NCI-H526 (cell line): ENCODE measurements at places on chromosomes 5 and 9.

- DNase-seq = peak; percentile 87
These were observed 826 bp upstream of the PRDM9 start for GRCh38 chr5:23506329-23507236.

DNA sequence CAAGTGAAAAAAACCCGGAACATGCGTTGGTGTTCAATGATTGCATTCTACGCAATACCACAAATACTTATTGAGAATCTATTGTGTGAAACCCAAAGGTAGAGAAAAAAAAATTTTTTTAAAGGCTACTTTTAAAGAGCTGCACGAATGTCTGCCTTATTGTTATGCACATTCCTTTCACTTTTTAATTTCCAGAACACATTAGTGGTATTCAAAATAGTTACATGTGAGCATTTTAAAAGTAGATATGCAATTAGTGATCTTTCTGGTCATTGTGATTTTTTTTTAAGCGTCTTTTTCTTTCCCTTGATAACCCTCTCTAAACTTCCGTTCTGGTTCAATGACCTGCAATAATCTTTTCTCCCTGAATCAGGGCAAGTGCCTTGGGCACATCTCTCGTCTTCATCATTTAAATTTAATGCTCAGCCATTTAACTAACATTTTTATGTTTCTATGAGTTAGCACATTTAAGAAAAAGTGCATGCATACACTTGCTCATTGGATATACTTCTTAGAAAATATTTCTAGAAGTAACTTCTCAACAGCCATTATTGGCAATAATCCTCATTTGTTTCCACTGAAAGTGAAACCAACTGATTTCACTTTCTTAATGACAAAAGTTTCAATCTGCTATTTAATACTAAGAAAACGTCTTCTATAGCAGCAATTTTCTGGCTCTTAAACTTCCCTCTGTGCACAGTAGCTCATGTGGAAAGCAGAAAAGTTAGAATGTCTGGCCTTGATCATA lies 80.3 kb downstream of the CDH6 start:
- no peak for DNase-seq

DNA sequence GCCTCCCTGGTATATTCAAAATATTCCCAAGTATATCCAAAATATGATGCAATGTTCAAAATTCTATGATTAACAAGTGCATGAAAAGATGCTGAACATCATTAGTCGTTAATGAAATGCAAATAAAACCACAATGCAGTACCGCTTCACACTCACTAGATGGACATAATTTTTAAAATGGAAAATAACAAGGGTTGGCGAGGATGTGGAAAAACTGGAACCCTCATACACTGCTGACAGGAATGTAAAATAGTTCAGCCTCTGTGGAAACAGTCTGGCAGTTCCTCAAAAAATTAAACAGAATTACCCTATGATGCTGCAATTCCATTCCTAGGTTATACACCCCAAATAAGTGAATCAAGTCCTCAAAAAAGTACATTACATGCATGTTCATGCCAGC lies 36.1 kb upstream of the MYOT start:
- DNase-seq = no peak

DNA sequence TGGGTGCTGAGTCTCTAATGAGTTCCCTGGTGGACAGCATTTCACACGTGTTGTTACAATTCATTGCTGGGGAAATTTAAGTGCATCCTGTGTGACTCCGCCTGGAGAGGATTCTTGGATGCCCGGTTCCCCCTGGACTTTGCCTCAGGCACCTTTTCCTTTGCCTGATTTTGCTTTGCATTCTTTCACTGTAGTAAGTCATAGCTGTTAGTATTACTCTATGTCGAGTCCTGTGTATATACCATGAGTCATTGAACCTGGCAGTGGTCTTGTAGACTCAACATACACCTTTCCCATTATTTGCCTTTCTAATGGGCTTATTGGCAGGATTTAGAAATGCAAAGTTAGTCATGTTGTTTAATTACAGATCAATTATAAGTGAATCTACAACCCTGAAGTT lies 81.9 kb upstream of the DHFR start:
- DNase-seq = no peak

- peak; percentile 59 for DNase-seq
These were observed at the start of gene SLC1A3 for GRCh38 chr5:36606428-36607113. SLC1A3 (plus strand) TSS chr5:36606606; CDS start chr5:36608424, 1,818 bp downstream.

GRCh38 chr9:119368681-119369581 lies at the start of gene BRINP1:
BRINP1 (minus strand) TSS chr9:119369435; CDS start chr9:119313355, 56,080 bp downstream.
- no peak for DNase-seq

DNA sequence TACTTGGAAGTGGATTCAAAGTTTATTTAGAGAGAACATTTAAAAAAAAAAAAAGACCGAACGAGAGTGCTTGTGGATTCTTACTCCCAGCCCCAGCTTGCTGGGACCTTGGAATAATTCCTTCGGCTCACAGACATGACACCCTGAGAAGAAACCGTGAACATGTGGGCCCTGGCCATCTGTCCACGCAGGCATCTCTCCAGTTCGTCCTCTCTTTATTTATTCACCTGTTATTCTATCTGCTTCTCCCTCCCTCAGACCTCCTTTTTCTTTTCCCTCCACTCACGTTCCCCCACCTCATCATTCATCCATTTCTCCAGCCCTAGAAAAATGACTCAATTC lies 93.7 kb upstream of the PHYKPL start:
- no peak for DNase-seq

- peak; percentile 57 for DNase-seq
These were observed 20.1 kb upstream of the TCERG1 start for GRCh38 chr5:146426853-146427618.

GRCh38 chr5:31247381-31247780 lies 53.9 kb downstream of the CDH6 start:
- no peak for DNase-seq

DNA sequence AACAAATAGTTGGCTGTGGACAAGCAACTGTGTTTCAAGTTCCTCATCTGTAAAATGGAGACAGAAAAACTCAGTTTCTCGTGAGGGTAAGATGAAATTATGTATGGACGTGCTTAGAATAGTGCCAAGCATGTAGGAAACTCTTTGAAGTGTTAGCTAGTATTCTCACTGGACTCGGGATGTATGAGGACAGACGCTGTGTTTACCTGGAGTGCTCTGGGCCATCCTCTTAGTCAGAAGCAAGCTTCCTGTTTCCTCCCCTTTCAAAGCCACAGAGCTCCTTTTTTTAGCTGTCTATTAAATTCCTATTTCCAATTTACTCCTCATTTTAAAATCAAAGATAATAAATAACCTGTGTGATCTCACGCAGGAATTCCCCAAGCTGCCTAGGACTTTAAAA lies 23.8 kb upstream of the IQGAP2 start:
- DNase-seq = no peak

GRCh38 chr5:9170026-9170425 lies 375.8 kb downstream of the SEMA5A start:
- DNase-seq = no peak

DNA sequence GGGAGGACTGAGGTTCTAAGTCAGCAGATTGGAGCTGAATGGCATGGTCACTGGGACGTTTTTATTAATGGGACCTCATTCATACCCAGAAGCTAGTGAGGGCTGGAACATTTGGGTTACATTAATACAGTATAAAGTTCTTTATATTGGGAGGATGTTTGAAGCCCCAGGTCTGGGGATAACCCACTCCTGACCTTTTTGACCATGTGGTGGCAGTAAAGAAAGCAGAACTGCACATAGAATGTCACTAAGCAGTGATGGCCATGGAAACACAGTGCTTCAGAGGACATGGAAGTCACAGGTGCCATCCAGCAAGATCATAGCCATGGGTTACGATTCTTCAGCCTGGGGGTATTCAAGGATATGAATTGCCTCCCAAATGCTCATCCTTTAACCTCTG lies 176.0 kb downstream of the ATP10B start:
- no peak for DNase-seq

DNA sequence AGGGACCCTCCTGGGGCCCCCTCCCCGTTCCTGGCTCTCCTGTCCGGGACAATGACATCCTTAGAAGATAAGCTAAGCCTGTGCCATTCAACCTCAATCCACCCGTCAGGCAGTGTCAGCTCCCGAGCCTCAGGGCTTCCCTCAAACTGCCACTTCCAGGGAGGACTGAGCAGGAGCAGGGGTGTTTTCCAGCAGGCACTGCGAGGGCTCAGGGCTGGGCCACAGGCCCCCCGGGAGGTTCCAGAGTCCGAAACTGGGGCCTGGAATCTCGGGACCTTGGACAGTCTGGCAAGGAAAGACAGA lies 26.2 kb downstream of the LHX3 start:
- no peak for DNase-seq

GRCh38 chr5:177453852-177454396 lies 7.3 kb downstream of the PRR7 start:
- peak; percentile 73 for DNase-seq

- DNase-seq = no peak
These were observed 53.9 kb upstream of the AFAP1L1 start for GRCh38 chr5:149217803-149218155.

DNA sequence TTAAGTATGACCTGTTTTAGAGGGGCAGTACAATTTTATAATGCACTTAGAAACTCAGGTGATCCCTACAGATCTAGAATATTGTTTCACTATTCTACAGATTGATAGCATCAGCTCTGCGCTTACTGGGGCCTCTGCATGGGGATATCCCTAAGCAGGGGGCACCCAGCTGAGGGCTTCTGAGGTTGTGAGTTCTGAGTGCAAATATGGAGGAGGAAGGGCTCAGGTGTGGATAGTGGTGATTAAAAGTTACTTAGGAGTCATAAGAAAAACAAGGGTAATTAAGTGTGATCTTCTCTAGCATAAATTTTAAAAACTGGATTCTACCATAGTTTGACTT lies 274.4 kb downstream of the EFNA5 start:
- DNase-seq = no peak

DNA sequence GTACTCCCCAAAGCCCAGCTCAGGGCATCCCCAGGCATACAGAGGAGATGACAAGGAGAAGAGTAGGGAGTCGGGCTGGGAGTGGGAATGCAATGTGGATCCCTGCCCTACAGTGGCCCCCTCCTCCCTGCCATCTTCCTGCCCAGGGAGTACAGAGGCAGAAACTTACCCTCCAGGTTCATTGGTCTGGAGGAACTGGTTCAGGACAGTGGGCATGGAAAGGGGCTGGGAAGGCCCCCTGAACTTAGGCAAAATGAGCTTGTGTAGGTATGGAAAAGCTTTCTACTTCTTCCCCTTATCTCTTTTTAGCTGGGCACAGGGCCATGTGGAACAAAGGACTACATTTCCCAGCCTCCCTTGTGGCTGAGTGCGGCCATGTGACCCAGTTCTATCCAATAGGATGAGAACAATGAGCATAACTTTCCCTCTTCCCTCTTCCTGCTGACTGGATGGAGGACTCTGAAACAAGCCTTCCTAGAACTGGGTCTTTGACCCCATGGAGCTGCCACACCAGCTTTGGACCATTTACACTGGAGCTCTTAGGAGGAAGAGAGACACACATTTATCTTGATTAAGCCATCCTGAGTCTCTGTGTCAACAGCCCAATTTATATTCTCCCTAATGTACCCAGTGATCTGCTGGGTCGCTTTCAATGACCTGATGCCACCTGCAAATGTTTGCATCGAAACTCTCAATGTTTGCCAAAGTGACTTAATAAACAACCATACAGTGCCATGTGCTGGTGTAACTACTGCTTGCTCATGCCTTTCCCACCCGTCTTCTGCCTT lies 25.0 kb upstream of the HMCN2 start:
- DNase-seq = peak; percentile 62

- no peak for DNase-seq
These were observed 586.2 kb upstream of the PTGER4 start for GRCh38 chr5:40093550-40093949.

GRCh38 chr9:116643691-116644090 lies 43.4 kb upstream of the TRIM32 start:
- DNase-seq = no peak

- no peak for DNase-seq
These were observed 39.0 kb downstream of the RGS3 start for GRCh38 chr9:113502427-113503034.

DNA sequence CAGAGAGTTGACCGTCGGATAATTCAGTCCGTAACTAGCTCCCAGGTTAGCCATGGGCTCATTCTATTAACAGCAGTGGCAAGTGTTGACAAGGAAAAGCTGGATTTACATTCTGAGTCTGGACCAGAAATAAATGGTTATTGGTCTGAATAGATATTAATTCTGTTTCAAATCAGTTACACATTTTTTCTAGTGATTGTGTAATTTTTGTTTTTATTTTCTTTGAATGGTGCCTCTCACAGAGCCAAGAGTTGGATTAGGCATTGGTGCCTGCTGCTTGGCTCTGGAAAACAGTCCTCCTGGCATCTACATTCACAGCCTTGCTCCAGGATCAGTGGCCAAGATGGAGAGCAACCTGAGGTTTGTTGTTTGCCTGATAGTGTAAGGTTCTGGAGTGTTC lies 115.1 kb downstream of the GOLPH3 start:
- DNase-seq = no peak
